ENCODE measurements at places on chromosomes 6 and 20.
A peak's percentile ranks its signal among the peaks of the same experiment; 100 is the strongest.

DNA sequence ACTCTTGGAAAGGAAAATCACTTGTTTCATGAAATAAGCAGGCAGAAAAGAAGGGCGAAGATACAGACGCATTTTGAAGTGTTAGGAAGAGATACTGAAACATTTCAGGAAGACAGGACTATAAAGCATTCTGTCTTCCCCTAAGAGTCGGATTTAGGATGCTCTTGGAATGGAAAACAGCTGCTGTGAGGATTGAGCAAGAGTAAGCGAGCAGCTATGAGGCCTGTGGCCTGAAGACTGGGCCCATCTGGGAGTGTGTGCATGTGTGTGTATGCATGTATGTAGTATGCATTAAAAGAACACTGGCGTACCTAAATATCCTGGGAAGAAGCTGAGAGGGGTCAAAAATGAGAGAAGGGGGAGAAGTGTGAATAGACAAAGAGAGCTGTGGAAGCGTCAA lies 83.6 kb downstream of the SIM1 start:
- DNase-seq, result peak; percentile 1

- DNase-seq, result no peak
Measured at GRCh38 chr6:5684320-5685053, 322.2 kb downstream of the NRN1 start.

DNA sequence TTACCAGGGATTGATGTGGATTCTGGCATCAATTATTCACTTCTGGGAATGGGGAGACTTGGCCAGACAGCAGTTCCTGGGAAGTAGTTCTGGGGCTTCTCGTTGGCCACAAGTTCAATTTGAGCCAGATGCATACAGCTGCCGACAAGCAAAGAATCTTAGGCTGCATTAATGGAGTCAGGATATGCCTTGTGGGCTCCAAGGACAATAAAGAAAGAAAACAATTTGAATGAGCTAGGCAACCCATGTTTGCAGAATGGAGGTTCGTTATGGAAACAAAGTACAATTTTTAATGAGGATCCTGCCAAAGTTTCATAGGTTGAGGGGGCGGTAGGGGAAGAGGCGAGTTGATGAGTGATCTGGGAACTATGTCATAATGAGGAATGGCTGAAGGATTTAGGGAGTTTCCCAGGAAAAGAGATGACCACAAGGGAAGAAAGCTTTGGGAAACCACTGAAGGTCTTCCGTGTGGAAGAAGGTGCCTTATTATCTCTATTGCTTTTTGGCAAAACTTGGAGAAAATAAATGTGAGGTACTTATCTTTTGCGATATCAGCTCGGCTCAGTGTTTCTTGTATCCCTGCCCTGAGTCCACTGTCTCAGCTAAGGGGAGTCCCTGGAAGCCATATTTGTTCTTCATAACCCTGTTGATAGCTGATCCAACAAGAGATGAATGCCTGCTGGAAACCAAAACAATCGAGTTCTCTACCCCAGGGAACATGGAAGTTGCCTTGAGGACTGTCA lies 181.0 kb upstream of the ZNF217 start:
- DNase-seq, result no peak

GRCh38 chr20:52420805-52421204 lies 229.2 kb upstream of the ZFP64 start:
- DNase-seq, result no peak

DNA sequence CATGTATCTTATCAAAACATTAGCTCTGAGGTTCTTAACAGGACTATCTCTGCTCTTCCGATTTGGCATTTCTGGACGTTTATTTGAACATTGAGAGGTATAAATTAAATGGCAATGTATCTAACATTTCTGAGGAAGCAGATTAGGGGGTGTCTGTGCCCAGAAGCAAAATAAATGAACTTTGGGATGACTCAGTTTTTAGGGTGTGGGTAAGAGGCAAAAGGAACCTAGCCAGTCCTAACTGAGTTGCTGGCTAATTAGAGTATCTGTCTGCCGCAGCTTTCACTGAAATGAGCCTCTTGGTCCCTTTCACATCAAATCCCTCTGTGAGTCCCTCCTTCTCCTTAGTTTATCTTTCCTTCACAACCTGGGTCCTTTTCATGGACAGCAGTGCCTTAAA lies 1.1 kb downstream of the RNF144B start:
- DNase-seq, result no peak

- DNase-seq, result no peak
Measured at GRCh38 chr6:46676604-46677313, 10.9 kb upstream of the TDRD6 start.

GRCh38 chr20:37276494-37277252 lies 12.8 kb upstream of the MANBAL start:
- peak; percentile 75 for DNase-seq

GRCh38 chr20:48592107-48592940 lies 235.5 kb downstream of the PREX1 start:
- DNase-seq, result no peak

Data from left kidney (tissue), 8 donors.